ENCODE measurements at places on chromosomes 7 and 10.

GRCh38 chr10:126166797-126167196 is 221.5 kb downstream of the ADAM12 start:
- DNase-seq, result no peak

DNA sequence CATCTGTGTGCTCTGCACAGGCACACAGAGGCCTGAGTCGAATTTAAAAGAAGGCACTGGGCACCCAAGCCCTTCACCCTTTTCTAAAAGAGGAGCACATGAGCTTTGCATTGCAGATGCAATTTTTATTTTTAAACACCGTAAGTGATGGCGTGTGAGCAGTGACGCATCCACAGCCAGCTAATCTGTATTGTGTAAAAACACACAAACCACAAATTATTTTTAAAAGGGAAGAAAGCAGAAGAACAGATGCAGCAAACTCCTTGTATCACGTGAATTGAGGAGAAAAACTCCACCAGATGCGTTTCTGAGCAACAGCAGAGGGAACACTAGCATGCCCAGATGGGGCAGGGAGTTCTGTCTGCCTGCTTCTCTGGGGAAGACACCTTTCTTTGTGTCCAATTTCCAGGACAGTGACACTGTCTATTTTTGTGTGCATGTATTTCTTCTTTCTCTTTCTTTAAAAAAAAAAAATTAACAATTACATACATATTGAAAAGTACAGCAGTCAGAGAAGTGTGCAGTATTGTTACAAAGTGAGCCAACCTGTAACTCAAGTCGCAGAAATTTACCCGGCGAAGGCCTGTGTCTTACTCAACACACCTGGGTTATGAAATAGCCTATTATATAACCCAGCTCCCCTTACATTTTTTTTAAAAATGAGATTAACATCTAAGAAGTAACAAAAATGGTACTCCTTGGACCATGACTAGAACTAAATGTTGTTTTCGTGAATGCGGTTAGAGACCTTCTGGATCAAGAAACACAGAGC is 39.2 kb downstream of the EEPD1 start:
- DNase-seq, result no peak

DNA sequence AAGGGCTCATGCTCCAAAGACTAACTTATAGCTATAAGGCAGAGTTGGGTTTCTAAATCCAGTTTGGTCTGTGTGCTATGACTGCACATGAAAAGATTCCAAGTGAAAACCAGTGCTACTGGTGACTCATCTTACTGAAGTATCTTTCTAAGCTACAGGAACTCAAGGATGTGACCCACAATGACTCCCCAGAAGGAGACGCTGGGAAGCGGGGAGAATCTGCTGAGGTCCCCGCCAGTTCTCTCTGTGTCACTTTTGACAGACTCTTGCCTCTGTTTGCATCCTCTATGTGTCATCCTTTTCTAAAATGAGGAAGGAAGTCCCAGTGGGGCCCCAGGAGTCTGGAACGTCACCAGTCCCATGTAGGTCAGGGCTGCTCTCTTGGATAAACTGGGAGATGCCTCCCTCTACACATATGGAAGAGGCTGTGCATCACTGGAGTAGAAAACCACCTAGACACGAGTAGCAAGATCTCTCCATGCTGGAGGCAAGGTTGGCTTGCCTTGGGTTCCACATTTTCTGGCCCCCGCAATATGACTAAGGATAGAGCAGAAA is 28.8 kb upstream of the GPR26 start:
- no peak for DNase-seq

GRCh38 chr7:50798126-50798525 is 15.4 kb upstream of the GRB10 start:
- DNase-seq, result no peak

DNA sequence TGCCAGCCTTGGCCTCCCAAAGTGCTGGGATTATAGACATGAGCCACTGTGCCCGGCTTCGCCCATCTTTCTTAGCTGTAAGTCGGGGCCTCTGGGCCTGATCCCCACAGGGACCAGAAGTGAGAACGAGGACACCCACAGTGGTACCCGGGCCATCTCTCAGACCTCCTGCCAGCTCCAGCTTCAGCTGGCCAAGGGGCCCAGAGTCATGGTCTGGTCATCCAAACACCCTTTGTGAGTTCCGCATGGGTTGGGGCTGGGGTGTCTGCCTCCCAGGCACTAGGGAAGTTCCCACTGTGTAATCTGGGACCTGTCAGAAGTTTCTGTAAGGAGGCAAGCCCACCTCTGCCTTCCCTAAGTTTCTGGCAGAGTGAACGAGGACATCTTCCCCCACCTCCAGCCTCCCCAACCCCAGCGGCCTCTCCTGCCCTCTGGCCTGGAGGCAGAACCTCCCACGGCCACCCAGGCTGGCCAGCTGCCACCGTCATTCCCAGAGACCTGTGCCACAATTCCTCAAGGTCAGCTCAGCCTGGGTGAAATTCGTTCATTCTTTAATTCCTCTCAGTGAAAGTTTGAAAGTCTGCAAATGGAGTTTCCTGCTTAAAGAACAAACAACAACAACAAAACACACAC is 19.5 kb upstream of the FOXL3 start:
- no peak for DNase-seq

GRCh38 chr7:121271916-121272315 is 56.9 kb upstream of the WNT16 start:
- no peak for DNase-seq

- DNase-seq, result no peak
Observed at GRCh38 chr7:73941836-73942551, 81.0 kb downstream of the TMEM270 start.

GRCh38 chr10:31644931-31645633 is 283.5 kb downstream of the ARHGAP12 start:
- DNase-seq, result no peak

DNA sequence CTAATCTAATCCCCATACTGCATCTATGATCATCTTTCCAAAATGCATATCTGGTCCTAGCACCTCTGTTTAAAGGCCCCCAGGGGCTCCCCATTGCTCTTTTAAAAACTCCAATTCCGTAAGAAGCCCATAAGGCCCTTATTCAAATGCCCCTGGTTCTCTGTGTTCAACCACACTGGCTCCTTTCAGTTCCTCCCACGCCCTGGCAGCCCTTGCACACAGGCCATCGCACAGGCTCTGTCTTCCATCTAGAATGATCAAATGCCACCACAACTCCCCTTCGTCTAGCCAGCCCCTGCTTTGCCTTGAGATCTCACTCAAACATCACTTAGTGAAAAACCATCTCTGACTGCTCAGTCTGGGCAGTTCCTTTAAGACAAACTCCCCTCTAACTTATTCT is 112.9 kb upstream of the LYZL2 start:
- DNase-seq, result no peak

GRCh38 chr7:149854611-149855360 is 16.6 kb downstream of the ZNF862 start:
- DNase-seq, result no peak

DNA sequence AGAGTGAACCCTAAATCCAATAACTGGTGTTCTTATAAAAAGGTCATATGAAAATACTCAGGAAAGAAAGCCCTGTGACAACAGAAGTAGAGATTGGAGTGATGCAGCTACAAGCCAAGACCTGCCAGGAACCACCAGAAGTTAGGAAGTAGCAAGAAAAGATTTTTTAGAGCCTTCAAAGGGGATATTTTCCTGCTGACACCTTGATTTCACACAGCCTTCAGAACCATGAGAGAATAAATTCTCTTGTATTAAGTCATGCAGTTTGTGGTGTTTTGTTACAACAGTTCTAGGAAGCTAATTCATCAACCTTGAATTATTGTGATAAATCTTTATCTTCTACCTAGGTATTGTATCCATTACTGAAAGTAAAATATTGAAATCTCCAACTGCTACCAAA is 81.0 kb downstream of the HYCC1 start:
- DNase-seq, result no peak

DNA sequence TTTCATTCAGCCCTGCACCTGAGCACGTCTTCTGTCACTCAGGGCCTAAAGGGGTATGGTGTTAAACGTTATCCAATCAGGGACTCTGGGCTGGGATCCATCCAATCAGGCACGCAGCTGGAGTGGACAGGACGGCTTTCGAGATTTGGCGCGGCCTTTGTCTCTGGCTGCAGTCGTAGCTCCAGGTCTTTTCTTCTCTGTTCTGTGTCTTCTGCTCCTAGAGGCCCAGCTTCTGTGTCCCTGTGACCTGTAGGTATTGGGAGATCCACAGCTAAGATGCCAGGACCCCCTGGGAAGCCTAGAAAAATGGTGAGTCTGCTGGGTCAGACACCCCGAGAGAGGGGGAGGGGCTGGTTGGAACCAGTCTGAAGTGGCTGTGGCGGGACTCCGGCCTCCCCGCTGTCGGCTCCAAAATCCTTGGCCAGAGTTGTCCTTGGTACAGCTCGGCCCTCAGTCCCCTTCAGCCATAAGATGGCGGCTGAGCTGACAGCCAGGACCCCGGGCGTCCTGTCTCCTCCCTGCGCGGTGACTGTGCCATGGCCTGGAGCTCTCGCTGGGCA is 11.7 kb upstream of the ZNF680 start:
- no peak for DNase-seq

- no peak for DNase-seq
Observed at GRCh38 chr7:20235288-20235687, 18.1 kb upstream of the MACC1 start.

GRCh38 chr10:21057989-21058388 is 160.9 kb upstream of the NEBL start:
- DNase-seq, result no peak

- no peak for DNase-seq
Observed at GRCh38 chr7:111339006-111339405, 223.3 kb downstream of the IMMP2L start.

DNA sequence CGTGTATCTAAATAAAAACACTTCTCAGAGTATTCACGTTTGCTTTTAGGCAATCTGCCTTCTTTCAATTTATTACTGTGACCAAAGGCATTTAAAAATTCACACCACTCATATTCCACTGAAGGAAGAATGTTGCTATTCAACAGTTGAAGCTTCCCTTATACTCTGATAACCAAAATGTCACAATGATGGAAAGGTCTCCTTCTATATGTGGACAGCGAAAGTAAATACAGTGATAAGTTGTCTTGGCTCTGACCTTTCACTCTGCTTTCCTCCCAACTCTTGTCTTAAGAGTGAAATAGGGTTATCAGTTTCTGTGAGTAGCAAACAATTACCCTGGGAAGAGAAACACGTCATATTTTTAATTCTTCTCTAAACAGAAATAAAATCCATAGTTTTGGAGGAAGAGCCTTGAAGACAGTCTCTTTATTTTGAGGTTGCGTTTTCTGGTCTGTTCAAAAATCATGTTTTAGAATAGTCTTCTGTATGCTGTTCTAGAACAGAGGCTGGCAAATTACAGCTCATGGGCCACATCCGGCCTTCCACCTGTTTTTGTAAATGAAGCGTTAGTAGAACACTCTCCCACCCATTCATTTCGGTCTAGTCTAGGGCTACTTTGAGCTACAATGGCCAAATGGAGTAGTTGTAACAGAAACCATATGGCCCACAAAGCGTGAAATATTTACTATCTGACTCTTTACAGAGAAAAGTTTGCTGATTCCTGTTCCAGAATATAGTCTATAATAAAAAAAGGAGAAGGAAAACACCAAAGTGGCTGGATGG is 41.3 kb downstream of the ETV1 start:
- no peak for DNase-seq
